Glomerular endothelial cell (primary cell): ENCODE measurements at places on chromosomes 11 and 22. TPM values are rescaled to one million over a fixed set of nuclear protein-coding genes. Genes with fewer than 3 reads are reported as not detected.

- no peak for DNase-seq
These were observed 155.8 kb downstream of the DSCAML1 start for GRCh38 chr11:117641008-117641915.

GRCh38 chr11:1342946-1343345, 33.5 kb upstream of the TOLLIP start:
- no peak for DNase-seq

GRCh38 chr11:20156280-20156875, 3.9 kb downstream of the DBX1 start:
- DNase-seq: no peak

SPTBN2 gene
- total RNA-seq: 47.7 and 63.2 TPM in 2 replicates

TMEM121B gene
- 0.68 and 0.88 TPM in 2 replicates for total RNA-seq

- no peak for DNase-seq
These were observed 123.4 kb upstream of the SYT13 start for GRCh38 chr11:45409587-45409986.

- no peak for DNase-seq
These were observed 52.2 kb downstream of the FBLN1 start for GRCh38 chr22:45554861-45555260.

DNA sequence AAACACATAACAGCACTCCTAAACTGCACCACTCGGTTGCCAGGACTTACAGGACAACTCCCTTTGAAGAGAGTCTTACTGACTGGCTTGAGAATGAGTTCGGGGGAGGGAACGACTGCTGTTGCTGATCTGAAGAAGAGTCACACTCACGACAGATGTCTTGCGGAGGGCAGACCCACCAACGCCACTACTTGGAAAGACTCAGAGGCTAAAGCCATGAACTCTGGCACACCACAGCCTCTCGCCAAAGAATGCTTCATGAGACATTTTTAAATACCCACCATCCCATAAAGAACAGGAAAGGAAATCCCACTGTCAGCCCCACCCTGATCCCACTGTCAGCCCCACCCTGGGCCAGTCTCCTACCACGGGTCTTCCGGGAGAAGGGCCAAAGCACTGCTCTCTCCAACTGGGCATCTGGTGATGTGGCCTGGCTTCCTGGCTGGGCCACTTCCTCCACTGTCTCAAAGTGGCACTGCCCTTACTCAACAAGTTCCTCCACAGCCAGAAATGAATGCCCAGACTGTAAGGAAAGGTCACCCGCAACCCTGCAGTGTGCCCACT, 73.6 kb downstream of the MICAL3 start:
- no peak for DNase-seq

GRCh38 chr11:36019722-36020121, 75.9 kb downstream of the LDLRAD3 start:
- DNase-seq: no peak

- no peak for DNase-seq
These were observed 2.3 kb upstream of the TMEM45B start for GRCh38 chr11:129813231-129813791.

DNA sequence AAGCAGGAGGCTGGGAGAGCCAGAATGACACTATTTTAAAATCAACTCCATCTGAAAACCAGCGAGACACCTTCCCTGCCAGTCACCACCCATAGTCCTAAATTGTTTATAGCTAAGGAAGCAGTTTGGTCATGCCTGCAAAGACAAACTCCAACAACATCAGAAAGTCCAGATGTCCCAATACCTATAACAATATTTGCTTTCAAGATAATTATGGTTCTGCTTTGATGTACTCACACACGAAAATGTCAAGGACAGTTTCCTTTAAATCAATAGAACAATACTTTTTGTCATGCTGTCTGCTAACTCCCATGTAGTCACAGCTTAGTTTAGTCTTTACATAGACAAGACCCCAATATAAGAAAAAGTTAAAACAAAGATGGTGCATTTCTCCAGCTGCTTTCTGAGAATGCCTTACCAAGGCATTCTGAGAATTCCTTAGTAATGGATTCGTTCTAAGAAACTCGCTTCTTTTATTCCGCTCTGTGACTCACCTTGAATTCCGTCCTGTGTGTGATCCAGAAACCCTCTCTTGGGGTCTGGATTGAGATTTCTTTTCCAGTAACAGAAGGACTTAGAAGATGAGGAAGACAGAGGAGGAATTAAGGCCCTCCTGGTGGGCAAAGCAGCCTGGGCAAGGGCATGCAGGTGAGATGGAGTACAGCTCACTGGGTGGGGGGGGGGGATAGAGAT, 9.6 kb upstream of the SCGB2A2 start:
- DNase-seq: no peak

GRCh38 chr22:23262518-23263332, 82.4 kb downstream of the BCR start:
- DNase-seq: no peak

ZBTB16 gene
- 6.9 and 10.9 TPM in 2 replicates for total RNA-seq

- no peak for DNase-seq
These were observed 114.5 kb upstream of the TTC12 start for GRCh38 chr11:113199866-113200265.

GRCh38 chr11:2196970-2197770, 25.6 kb upstream of the TH start:
- no peak for DNase-seq

DNA sequence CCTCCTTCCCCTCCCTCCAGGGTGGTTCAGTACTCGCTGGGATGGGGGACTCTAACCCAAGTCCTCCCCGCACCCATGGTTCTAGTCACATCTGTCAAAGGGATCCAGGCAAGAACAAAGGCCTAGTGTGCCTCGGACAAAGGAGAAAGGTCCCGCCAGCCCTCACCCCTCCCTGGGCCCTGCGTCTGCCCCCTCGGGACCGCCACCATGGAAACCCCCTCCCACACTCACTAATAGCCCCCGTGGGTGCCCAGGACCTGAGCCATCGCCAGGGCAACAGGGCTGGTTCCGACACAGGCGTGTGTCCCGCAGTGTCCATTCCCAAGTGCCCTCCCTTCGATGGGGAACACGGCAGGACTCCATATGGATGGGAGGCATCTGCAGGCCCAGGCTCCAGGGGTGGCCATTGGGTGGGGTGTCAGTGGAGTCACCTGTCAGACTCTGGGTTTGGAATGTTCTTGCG, 5.1 kb upstream of the CARNS1 start:
- DNase-seq: no peak

- no peak for DNase-seq
These were observed at the start of gene FAM83F for GRCh38 chr22:39994566-39995392. FAM83F (plus strand) TSS chr22:39994954; CDS start chr22:39995043, 89 bp downstream.

DNA sequence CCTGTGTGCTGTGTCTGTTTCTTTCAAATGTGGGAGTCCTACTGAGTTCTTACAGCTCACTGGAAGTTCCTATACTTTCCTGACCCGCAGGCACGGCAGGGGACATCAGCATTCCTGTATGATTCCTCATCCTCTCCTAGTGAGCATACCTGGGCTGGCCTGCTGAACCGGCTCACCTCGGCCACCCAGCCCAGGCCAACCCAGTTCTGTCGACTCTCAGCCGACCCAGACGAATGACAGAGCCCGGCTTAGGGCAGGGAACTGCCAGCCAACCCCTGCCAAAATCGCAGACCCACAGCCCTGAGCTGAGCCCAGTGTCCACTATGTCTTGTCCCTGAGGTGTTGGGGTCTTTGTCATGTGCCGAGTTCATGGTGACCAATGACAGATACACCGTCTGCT, 339.7 kb downstream of the BRD1 start:
- DNase-seq: no peak

GRCh38 chr11:12606597-12606996, 67.6 kb upstream of the TEAD1 start:
- no peak for DNase-seq

DNA sequence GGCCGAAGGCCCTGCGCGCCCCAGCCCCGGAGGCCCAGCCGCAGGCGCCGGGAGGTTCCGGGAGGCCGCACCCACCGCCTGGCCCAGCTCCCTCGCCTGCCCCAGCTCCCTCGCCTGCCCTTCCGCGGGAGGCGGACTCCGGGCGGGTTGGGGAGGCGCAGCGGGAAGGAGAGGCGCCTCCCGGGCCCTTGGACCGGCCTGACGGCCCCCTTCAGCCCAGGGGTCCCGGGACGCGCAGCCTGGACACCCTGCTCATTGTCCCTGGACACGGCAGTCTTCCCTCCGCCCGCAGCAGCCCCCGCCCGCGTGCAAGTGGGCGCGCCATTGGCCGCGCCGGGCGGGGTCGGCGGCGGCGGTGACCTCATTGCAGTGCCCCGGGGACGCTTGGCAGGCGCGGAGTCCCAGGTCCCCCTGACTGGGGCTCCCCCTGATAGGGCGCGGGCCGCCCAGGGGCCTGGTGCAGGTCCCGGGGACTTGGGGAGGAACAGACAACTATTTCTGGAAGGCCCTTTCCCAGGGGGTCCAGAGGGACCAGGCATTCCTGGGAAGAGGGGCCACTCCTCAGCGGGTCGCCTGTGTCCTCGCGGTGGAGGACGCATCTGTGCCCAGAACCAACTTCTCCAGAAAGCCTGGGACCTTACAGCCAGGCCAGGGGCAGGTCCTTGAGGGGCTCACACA, 501 bp downstream of the CD151 start:
- no peak for DNase-seq

DNA sequence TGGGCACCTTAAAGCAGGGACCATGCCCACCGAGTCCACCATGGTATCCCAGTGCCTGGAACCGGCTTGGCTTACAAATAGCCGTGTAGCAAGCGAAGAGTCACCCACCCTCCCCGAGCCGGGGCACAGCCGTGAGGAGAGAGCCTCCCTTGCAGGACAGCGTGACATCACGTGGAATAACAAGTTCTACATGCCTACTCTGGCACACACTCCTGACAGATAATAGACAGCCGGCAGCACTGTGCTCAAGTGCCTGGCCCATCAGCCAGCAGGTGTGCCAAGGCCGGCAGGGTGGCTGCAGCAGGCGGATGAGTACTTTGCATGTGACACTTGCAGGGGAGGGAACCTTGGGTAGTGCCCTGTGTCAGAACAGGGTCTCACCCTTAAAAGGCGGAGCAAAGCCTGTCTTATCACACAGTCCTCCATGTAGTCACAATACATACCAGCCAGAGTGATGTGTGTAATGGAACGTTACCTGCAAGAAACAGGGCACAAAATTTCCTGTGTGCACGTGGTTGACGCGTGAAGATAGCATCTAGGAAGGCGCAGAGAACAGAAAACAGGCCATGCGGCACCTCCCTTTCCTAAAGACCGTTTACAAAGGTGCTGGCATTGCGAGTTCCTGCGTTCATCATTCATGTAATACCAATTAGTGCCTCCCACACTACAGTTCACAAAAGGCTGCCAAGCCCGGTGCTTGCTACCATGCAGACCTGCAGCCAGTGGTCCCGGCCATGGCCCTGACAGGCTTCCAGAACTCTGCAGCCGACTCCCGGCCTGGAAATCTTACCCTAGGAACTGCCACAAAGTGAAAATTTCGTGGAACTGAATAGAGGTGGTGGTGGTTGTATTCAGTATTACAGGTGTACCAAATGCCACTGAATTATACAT, 16.4 kb downstream of the TOM1 start:
- DNase-seq: no peak

DNA sequence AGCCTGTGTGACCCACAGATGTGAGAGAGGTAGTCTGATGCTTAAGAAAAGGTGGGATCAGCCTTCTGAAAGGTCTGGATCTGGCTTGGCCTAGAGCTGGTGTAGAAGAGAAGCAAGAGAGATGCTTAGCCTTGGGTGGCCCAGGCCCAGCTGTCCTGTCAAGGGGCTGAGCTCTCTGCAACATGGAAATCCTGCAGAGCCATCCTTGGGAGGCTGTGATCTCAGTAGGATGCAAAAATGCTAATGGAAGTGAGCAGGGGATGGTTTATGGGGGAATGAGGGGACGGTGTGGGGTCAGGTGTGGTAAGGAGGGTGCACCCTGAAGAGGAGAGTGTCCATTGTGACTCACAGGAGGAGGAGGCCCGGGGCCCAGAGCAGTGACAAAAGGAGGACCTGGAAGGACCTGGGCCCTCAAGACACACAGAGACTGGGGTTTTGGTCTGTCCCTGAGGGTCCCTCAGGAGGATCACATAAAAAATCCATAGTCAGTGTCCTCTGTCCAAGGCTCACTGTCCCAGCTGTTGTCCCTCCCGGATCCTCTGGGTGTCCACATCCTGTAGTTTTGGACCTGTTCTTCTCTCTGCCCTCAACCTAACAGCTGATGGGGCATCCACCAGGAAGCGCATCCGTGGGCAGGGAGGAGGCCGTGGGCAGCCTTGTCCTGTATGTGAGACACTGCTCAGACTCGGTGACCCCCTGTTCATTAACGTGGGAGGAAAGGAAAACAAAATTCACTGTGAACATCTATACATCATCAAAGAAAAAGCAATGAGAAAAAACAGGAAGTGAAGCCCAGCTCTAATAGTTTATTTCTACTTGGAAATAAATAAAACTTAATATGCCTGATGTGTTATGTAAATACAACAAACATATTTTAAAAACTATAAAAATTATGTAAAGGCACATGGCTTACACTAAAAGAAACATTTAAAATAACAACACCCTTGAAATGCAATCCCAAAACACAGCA, 129.8 kb downstream of the ZNF280B start:
- DNase-seq: no peak

LRRC74B gene
- not detected in 2 replicates for total RNA-seq

HBD gene
- total RNA-seq: not detected in 2 replicates
